ENCODE measurements at places on chromosomes 6 and 20. TPM values are rescaled to one million over a fixed set of nuclear protein-coding genes. Genes with fewer than 3 reads are reported as not detected.

GRCh38 chr6:939526-940252 is 246.8 kb upstream of the EXOC2 start:
- DNase-seq, result no peak

- no peak for DNase-seq
Measured at GRCh38 chr6:157855325-157855724, 32.3 kb downstream of the SNX9 start.

The F13A1 gene
- polyA plus RNA-seq, result 18.5 TPM

The MICB gene
- 1.4 TPM for polyA plus RNA-seq

The HSPA12B gene
- 19.6 TPM for polyA plus RNA-seq

- DNase-seq, result peak; percentile 54
Measured at GRCh38 chr6:39357998-39358686, 35.6 kb upstream of the KCNK16 start.

DNA sequence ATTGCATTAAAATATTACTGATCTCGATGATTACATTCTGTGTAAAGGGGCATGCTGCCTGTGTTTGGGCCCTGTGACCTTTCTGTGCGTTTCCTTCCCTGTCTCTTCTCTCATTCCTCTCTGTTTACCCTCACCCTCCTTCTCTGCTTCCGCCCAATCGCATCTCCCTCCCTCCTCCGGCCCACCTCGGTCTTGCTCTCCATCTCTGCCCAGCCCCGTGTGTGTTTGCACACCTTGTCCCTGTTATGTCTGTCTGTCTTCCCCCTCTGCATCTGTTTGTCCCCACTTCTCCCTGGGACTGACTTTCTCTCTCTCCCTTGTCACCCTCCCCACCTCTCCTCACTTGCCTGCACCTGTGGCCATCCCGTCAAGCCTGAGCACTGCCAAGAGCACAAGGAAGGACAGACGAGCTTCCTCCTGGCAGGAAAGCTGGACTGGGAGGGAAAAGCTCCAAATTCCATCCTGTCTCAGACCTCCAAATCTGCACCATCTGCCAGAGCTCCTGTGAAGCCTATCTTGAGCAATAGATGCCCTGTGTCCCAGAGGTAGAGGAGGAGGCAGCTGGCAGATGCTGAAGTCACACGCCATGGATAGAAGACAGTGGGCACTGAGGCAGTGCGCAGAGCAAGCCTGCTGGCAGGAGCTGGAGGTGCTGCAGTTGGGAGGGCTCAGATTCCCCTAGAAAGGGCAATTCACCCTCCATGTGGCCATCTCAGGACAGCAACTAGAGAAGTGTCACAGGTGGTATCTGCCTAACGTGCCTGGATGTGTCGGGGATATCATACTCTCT is 172.3 kb downstream of the PTPRT start:
- DNase-seq, result no peak

- no peak for DNase-seq
Measured at GRCh38 chr6:91438570-91438969, 851.7 kb upstream of the MAP3K7 start.

GRCh38 chr6:106097411-106098231 is 11.5 kb downstream of the PRDM1 start:
- DNase-seq, result no peak

The TAGAP gene
- 0.85 TPM for polyA plus RNA-seq

DNA sequence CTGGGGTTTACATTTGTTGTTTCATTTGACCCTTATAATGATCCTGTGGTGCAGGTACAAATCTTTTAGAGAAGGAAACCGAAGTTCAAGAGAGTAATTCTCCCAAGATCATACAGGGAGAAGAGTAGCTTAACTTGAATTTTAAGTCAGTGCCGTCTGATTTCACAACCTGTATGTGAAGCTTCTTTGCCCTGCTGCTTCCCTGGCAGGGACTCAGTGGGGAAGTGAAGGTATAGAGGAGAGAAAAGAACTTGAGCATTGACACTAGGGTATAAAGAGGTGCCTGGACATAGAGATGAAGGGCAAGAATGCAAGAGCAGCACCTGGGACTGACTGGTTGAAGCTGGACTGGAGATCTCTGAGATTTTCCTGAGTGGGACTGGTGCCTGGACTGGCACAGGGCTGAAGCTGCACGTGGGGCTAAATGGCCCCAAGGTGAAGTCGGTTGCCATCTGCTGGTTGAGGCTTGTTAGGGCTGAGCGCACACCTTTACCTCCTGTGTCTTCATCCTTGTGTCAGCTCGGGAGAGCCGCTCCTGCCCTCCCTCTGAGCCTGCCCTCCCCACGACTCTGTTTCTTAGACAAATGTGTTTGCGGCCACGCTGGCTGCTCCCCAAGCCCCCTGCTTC is 41.8 kb downstream of the FARS2 start:
- DNase-seq, result no peak

DNA sequence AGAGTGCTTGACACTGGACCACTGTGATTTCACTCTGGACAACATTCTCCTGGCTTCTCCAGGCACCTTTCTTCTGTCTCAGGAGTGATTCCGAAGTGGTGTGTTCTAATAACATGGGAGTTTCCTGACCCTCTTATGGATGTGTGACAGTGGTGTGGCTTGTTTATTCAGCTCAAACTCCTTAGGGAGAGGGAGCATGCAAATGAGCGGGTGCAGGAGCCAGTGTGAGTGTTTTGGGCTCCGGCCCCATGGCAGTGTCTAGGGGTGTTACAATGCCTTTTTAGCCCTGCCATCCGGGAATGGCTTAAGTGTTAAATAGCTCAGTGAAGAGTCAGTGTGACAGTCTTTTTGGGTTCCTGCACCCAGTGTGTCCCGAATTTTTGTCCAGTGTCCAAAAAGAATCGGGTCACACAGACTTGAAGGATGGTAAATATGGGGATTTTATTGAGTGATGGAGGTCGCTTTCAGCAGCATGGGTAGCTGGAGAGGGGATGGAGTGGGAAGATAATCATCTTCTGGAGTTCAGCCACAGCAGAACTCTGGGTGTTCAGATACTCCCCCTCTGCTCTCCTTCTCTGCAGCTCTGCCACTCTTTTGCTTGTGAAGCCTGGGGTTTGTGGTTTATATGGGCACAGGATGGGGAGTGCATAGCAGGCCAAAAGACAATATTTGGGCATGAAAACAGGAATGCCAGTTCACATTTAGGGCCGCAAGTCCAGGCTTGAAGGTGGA is 928.9 kb upstream of the CITED2 start:
- no peak for DNase-seq

GRCh38 chr20:64138276-64138815 is 25.9 kb upstream of the MYT1 start:
- no peak for DNase-seq

The MCHR2 gene
- not detected for polyA plus RNA-seq

DNA sequence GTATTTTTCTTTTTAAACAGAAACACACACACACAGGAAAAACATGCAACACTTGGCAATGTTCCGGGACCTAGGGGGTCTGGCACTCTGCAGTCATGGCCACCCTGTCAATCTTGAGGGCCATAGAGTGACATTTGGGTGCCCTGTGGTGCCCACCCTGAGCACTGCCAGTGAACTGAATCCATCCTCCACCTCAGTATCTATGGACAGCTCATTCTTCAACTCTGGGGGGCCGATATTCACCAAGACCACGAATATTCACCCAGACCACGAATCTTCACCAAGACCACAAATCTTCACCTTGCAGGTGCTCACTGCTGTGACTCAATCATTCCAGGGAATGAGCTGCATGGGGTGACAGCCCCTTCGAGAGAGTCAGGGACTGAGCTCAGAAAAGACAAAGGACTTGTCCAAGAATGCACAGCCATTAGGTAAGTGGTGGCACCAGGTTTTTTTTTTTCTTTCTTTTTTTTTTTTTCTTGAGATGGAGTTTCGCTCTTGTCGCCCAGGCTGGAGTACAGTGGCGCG is 19.1 kb downstream of the SNAI1 start:
- DNase-seq, result no peak

GRCh38 chr20:13567663-13568062 is 71.1 kb downstream of the TASP1 start:
- DNase-seq, result no peak

GRCh38 chr6:1065986-1066385 is 245.9 kb upstream of the FOXQ1 start:
- DNase-seq, result no peak

The CLIC5 gene
- 184 TPM for polyA plus RNA-seq

GRCh38 chr6:1745814-1746213 is 136.1 kb downstream of the FOXC1 start:
- DNase-seq, result no peak

GRCh38 chr20:25212242-25212641 is 16.7 kb downstream of the ENTPD6 start:
- DNase-seq, result no peak

The CNR1 gene
- polyA plus RNA-seq, result 1.0 TPM

DNA sequence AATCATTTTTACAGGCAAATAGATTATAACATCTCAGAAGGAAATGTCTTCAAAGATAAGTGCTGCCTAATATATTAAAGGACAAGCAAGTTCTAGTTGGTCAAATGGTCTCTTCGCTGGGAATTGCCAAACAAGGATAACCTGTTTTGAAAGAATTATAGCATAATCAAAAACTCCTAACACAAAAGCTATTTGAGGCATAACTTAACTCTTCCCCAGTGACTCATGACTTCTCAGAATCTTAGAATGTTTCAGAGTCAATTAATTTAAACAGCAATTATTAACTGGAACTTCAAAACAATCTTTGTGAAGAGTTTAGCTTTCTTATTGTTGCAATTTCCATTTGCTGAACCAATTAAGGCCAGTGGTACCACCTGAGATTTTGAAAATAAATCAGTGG is 126.6 kb downstream of the MTFR2 start:
- DNase-seq, result no peak

GRCh38 chr20:17490501-17490900 is 40.7 kb downstream of the BFSP1 start:
- no peak for DNase-seq

The SSTR4 gene
- polyA plus RNA-seq, result not detected

DNA sequence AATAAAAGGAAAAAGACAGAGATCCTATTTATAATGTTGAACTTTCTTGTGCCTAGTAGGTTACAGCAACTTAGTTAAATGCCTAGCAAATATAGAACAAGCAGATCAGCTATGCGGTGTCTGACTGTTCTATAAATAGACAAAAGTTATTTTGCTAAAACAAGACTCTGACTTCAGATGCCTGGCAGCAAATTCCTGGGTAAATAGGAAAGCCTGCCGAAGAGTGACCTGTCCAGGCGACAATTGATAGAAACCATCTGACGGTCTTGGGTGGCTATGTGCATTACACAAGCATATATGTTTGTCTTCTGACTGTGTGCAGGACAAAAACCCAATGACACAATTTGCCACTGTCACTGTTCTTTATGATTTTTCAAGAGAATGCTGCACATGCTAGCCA is 38.0 kb upstream of the PDE10A start:
- DNase-seq, result no peak

The GLP1R gene
- polyA plus RNA-seq, result 1.1 TPM

The C2 gene
- polyA plus RNA-seq, result 4.2 TPM

DNA sequence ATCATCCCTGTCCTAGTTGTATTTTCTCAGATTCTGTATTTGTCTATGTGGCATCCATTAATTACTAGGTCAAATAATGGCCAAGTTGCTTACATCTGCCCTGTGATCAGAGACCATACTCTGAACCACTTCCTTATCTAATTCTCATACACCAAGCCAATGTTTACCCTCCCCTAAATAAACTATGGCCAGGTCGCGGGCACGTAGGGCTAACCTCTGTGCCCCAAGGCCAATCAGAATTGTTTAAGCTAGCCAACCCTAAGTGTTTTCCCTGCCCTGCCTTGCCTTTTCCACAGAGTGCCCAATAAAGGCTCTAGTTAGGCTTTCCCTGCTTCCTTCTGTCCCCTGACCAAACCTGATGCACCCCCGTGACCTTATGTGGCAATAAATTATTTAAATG is 2.8 kb upstream of the CALHM4 start:
- no peak for DNase-seq

DNA sequence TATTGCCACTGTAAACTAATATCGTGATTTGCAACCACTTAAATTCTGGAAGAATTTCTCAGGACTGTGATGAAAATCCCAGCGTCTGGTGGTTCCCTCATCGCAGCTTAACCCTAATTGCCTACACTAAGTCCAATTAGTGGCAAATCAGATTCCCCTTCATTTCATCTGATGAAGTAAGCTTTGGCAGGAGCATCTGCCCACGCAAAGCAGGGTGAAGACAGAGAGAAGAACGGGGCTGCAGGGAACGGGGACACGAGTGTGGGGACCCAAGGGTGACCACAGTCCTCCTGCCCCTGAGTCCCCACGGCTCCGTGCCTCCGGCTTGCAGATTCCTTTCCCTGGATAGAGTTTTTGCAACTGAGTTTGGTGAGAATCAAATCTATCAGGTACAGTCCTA is 159.5 kb downstream of the LY86 start:
- no peak for DNase-seq

The RNF217 gene
- 17.1 TPM for polyA plus RNA-seq

GRCh38 chr20:56801971-56802755 is 173.1 kb downstream of the TFAP2C start:
- DNase-seq, result no peak

DNA sequence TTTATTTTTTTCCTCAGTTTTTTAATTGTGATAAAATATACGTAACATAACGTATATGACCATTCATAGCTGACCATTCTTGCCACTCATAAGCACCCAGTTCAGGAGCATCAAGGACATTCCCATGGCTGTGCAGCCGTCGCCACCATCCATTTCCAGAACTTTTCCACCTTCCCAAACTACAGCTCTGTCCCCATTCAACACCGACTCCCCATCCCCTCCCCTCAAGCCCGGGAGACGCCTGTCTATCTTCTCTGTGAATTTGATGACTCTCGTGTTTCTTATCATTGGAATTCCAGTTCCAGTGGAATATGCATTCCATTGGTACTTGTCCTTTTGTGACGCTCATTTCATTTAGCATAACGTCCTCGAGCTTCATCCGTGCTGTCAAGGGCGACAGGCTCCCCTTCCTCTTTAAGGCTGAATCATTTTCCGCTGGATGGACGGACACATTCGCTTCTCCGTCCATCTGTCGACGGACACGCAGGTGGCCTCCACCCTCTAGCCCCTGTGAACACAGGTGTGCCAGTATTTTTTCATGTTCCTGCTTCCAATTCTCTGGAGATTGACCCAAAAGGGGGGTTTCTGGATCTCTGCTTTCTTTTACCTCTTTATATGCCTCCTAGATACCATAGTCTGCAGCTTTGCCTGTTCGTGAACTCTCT is 88.1 kb downstream of the YTHDF1 start:
- no peak for DNase-seq

The GATA5 gene
- polyA plus RNA-seq, result 6.3 TPM

Data from renal cortex interstitium (tissue), 15 donors.